Panc1 (cell line): ENCODE measurements at places on chromosomes 13 and 19. TPM values are rescaled to one million over a fixed set of nuclear protein-coding genes. Genes with fewer than 3 reads are reported as not detected.

GRCh38 chr13:44125943-44126469, 246.3 kb downstream of the LACC1 start:
- H3K36me3 ChIP-seq: no peaks in the 10 kb centered on the region
- no peak overlapping the region for H3K27ac ChIP-seq
- no peaks in the 10 kb centered on the region for H3K27me3 ChIP-seq
- no peak for DNase-seq

GRCh38 chr19:5193192-5193591, 147.4 kb downstream of the PTPRS start:
- no peaks in the 10 kb centered on the region for H3K27me3 ChIP-seq
- no peak overlapping the region for H3K27ac ChIP-seq
- no peak for DNase-seq
- H3K36me3 ChIP-seq: no peaks in the 10 kb centered on the region
- no peaks in the 10 kb centered on the region for H3K4me1 ChIP-seq

GRCh38 chr19:12913851-12914690, 5.0 kb downstream of the SYCE2 start:
- no peak overlapping the region for H3K27ac ChIP-seq

Gene PSG4
- 0.10 TPM for total RNA-seq

- H3K27me3 ChIP-seq: no peaks in the 10 kb centered on the region
- H3K4me1 ChIP-seq: no peaks in the 10 kb centered on the region
- no peak for DNase-seq
- H3K36me3 ChIP-seq: no peaks in the 10 kb centered on the region; the same call in none of the 2 replicates
- no peak overlapping the region for H3K27ac ChIP-seq
Measured at GRCh38 chr13:102768909-102769308, 4.7 kb downstream of the TEX30 start.

Gene FBXW9
- 12.4 TPM for total RNA-seq

DNA sequence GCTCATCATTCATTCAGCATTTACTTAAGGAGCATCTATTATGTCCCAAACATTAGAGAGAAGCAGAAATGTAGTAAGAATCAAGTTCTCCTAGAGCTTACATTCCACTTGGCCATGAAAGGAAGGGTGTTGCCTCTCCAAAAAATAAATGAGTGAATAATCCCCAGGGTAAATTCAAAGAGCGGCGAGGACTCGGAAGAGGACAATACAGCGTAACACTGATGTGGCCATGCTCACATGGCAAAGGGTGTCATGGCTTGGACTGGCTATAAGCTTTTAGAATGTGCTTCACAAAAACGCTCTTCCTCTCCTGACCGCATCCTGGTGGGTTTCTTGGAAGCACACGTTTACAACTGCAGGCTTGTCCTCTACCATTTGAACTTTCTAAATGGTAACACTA, 290.2 kb downstream of the IRS2 start:
- no peaks in the 10 kb centered on the region for H3K36me3 ChIP-seq
- no peaks in the 10 kb centered on the region for H3K27me3 ChIP-seq
- no peak overlapping the region for H3K27ac ChIP-seq
- H3K4me1 ChIP-seq: no peaks in the 10 kb centered on the region
- no peak for DNase-seq

GRCh38 chr19:518598-519231, 11.4 kb downstream of the TPGS1 start:
- H3K27ac ChIP-seq: no peak overlapping the region
- peaks cover 4% of the 10 kb centered on the region; the same call in 1 of the 2 replicates for H3K4me1 ChIP-seq
- H3K27me3 ChIP-seq: no peaks in the 10 kb centered on the region
- no peaks in the 10 kb centered on the region for H3K36me3 ChIP-seq
- H3K4me3 ChIP-seq: no peak overlapping the region

Gene GPR12
- not detected for total RNA-seq

DNA sequence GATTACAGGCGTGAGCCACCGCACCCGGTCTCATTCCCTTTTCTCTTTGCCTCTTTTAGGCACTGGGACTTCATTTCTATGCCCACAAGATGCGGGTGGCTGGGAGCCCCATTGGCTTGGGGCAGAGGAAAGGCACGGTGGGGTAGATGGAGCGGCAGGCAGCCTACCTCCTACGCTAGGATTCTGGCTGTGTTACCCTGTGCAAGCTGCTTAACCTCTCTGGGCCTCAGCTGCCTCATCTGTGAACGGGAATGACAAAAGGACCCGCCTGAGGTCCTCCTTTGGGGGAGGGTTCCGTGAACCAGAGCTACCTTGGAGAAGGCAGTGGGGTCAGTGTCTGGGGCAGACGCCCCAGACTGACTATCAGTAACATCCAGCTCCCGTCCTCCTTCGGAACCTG, 9.3 kb upstream of the LINGO3 start:
- H3K27ac ChIP-seq: no peak overlapping the region
- H3K4me3 ChIP-seq: no peak overlapping the region
- H3K36me3 ChIP-seq: no peaks in the 10 kb centered on the region
- no peak for DNase-seq

GRCh38 chr19:29879655-29879974, 62.4 kb upstream of the URI1 start:
- no peak overlapping the region for H3K27ac ChIP-seq
- H3K4me3 ChIP-seq: peak overlapping the region; percentile 2; the same call in 1 of the 2 replicates
- DNase-seq: no peak
